BJ (cell line): ENCODE measurements at places on chromosomes 11 and 22.

GRCh38 chr11:9887472-9887871 is 223.6 kb downstream of the SWAP70 start:
- DNase-seq, result no peak

GRCh38 chr11:124896071-124896750 is 1.5 kb downstream of the ROBO4 start:
- no peak for DNase-seq

GRCh38 chr11:65181569-65182257 is at the start of gene CAPN1:
CAPN1 (plus strand) TSS chr11:65181928; CDS start chr11:65182702, 774 bp downstream.
- DNase-seq, result peak; percentile 44

GRCh38 chr11:68965901-68966853 is 14.6 kb downstream of the MRGPRD start:
- DNase-seq, result no peak

- no peak for DNase-seq
These were observed 28.6 kb downstream of the ALG8 start for GRCh38 chr11:78110830-78111229.

GRCh38 chr11:94803491-94803890 is 35.3 kb downstream of the AMOTL1 start:
- no peak for DNase-seq

DNA sequence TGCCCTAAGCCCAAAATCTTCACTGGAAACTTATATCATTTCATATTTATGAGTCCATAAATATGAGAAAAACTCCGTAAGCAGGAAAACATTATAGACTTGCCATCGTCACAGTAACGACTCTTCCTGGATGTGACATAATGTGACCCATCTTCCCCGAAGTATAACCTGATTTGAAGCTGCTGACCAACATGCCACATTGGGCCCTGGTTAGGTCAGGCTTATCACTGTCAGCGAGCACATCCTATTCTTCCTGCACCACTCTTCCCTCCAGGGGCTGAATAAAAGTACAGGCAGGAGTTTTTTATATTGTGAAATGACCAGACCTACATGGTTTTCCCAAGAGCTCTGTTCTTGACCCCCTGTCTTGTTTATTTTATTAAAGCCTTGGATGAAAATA is 12.1 kb upstream of the BLID start:
- DNase-seq, result no peak

DNA sequence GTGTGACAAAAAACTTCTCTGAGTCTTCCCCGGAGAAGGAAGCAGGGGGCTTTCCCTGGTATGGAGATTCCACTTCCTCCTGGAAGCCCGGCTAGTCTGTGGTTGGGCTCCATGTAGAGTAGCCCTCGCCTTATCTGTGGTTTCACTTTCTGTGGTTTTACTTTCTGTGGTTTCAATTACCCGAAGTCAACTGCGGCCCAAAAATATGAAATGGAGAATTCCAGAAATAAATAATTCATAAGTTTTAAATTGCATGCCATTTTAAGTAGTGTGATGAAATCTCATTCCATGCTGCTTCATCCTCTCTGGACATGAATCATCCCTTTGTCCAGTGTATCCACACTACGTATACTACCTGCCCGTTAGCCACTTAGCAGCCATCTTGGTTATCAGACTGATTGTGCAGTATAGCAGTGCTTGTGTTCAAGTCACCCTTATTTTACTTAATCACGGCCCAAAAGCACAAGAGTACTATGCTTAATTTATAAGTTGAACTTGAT is 275.0 kb upstream of the SESN3 start:
- no peak for DNase-seq

GRCh38 chr11:83779876-83780275 is 493.7 kb upstream of the CCDC90B start:
- no peak for DNase-seq

DNA sequence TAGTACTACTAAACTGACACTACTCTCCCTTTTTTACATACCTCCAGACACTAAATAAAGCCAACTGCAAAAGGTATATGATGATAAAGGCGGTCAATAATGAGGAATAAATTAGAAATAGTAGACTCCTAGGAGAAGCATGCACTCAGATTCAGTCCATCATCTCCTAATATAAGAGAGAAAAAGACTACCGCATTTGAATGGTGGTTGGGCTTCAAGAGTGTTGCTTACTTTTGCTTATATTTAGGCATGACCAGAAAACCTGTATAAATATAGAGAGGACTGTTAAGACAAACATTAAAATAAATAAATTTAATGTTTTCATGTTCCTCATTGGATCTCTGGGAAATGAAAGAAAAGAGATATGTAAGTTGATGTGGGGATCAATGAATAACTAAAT is 1137.0 kb downstream of the FAM181B start:
- DNase-seq, result no peak
